NCI-H1092 (cell line): ENCODE measurements at places on chromosomes 1 and 21.

DNA sequence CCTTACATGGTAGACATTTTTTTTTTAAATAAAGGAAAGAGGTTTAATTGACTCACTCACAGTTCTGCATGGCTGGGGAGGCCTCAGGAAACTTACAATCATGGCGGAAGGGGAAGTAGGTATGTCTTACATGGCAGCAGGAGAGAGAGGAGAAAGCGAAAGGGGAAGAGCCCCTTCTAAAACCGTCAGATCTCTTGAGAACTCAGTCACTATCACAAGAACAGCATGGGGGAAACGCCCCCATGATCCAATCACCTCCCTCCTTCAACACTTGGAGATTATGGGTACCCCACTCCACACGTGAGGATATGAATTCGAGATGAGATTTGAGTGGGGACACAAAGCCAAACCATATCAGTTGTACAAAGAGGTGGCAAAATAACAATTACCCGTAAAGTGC lies 301.7 kb downstream of the GRIK1 start:
- no peak for DNase-seq

- DNase-seq: no peak
Measured at GRCh38 chr1:13807209-13807608, 107.2 kb downstream of the PRDM2 start.

GRCh38 chr1:1569341-1569740 lies 5.3 kb downstream of the SSU72 start:
- no peak for DNase-seq

GRCh38 chr1:101898137-101898536 lies 98.6 kb downstream of the OLFM3 start:
- no peak for DNase-seq

GRCh38 chr1:220426989-220427388 lies 100.9 kb upstream of the MARK1 start:
- DNase-seq: no peak

DNA sequence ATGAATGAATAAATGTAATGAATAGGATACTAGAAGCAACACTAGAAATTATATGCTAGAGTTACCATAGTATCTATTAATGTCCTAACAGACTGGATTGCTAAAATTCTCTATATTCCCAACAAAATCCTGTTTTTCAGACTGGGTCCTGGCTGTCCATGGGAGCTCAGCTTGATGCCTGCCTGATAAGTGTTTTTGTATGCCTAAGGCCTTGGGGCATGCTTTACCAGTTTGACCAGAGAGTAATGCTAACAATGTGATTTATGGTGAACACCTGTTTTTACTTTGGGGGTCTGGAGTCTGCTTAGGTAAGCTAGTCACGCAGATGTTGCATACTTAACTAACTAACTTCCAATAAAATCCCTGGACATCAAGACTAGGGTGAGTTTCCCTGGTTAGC lies 318.8 kb upstream of the DEPDC1 start:
- DNase-seq: no peak

DNA sequence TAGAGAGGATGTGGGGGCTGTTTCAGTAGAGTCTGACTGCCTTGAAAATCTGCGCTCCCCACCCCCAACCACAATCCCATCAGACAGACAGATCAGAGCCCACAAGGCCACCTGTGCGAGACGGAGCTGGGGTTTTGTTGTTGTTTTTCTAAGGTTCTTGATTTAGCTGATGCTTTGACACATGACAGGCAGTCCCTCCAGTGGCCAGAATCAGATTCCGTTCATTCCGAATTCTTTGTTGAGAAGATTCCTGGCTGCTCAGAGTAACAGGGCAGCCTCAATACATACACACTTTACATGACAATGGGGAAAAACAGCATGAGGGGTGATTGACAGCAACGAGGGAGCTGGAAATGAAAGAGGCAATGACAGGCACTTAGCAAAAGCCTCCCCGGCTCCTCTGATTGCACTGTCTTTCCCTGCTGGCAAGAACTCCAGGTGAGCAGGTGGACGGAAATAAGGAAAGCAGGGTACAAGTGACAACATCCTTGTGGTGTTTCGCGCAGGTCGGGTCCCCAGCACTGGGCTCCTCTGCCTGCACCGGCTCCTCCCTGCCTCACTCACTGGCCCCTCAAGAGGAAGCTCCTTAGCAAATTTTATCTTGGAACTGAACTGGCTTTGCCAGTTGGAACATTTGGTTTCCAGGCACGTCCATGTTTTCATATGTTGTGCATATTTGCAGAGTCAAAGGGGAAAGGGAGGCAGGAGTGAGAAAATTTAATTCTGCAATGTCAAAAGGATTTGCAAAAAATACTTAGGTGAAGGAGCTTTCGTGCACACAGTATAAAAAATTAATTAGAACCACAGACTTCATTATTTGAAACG lies 148.7 kb downstream of the PGBD5 start:
- DNase-seq: no peak
